ENCODE measurements at places on chromosomes 11 and 22. TPM values are rescaled to one million over a fixed set of nuclear protein-coding genes. Genes with fewer than 3 reads are reported as not detected.
A peak's percentile ranks its signal among the peaks of the same experiment; 100 is the strongest.

- DNase-seq: no peak
Observed at GRCh38 chr22:48207919-48208535, 1445.6 kb downstream of the TBC1D22A start.

- DNase-seq: no peak
Observed at GRCh38 chr11:28232649-28233048, 124.5 kb downstream of the METTL15 start.

GRCh38 chr11:44221992-44222391, 87.9 kb downstream of the ALX4 start:
- DNase-seq: no peak

- DNase-seq: no peak
Observed at GRCh38 chr11:24808173-24808572, 311.3 kb downstream of the LUZP2 start.

- no peak for DNase-seq
Observed at GRCh38 chr11:4466871-4467442, 15.5 kb upstream of the OR52K1 start.

DNA sequence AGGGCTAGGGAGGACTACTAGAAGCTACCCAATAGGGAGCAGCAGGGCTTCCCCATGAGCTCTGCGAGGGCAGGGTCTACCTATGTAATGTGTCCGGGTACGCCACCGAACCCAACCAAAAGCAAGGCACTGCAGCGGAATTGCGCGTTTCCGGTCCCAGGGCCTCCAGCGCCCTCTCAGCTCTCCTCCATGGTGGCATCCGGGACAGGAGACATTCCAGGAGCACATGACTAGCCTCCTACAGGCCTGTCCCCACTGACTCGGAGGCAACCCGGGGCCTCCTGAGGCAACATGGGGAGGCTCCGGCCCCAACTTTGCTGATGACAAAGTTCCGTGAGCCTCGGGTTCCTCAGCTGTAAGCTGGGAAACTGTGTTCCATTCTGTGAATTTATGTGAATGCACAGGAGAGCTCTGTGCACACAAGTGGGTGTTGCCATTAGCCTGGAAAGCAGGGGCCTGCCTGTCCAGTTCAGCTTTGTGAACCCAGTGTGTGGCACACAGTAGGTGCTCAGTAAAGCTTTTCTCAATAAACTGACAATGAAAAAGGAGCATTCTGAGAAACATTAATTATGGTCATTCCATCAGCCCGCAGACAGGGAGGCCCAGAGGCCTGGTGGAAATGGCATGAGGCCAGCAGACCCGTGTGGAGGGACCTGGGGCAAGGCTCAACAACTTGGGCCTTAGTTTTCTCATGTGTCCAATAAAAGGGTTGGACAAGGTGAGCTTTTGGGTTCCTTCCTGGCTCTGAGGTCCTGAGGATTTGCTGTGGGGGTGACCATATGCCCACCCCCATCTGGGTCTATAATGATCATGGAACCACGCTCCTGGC, 50.3 kb downstream of the CHRDL2 start:
- no peak for DNase-seq

GRCh38 chr11:63877658-63878241, 38.8 kb downstream of the MARK2 start:
- DNase-seq: no peak

- no peak for DNase-seq
Observed at GRCh38 chr11:134386945-134387344, 25.1 kb downstream of the B3GAT1 start.

GRCh38 chr11:100705447-100705846, 18.4 kb downstream of the ARHGAP42 start:
- no peak for DNase-seq

DNA sequence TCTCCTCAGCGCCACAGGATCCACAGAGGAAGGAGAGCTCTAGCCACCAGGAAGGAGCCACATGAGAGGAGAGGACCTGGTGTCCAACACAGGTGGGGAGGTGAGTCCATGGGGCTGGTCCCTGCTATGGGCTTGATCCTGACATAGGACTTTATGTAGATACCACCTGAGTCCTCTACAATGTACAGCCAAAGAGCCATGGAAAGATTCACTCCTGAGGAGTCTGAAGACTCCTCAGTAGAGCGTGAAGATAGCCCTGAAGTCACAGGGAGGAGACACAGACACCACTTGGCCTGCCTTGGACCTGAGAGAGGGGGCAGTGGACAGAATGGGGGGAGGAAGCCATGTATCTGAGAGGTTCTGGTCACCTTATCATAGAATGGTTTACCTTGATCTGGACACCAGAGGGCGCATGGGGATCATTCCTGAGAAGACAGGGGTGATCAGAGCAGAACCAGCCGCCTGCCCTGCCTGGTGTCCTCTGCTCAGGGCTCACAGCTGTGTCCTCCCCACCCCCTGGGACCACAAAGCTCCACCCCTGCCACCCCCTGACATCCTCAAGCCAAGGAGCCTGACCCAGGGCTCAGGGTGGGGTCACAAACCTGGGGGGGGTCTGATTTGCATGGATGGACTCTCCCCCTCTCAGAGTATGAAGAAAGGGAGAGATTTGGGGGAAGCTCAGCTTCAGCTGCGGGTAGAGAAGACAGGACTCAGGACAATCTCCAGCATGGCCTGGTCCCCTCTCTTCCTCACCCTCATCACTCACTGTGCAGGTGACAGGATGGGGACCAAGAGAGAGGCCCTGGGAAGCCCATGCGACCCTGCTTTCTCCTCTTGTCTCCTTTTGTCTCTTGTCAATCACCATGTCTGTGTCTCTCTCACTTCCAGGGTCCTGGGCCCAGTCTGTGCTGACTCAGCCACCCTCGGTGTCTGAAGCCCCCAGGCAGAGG, 77.0 kb downstream of the ZNF280B start:
- peak; percentile 66 for DNase-seq

- DNase-seq: no peak
Observed at GRCh38 chr11:72985645-72986044, 156.5 kb downstream of the FCHSD2 start.

DNA sequence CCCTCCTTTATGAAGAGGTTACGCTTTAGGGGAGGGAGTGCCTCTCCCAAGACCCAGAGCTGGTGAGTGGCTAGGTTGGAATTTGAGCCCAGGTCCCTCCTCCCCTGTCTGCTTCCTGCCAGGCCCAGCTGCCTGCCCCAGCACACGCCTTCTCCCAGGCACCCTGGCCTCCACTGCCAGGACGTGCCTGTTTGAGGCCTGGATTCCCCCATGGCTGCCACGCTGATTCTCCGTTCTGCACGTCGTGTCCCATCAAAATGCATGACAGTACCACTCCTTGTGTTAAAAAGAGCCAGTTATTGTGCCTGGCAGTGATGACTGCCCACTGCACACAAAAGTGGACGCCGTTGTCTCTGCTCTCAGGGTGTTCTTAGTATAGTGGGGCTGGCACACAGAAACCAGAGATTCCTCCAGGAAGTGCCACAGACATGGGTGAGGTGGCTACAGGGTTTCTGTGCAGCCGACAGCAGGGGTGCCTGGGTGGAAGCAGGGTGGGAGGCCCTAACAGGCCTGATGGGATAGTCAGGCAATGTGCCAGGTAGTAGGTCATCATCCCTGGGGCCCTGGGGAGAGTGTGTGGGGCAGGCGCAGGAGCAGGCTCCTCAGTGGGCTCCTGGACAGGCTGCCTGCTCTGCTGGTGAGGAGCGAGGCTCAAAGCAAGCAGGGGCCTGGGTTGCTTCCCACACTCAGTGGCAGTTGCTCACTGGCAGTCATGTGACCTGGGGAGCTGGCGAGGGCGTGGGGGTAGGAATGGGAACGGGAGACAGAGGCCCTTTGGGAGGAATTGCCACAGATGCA, 24.2 kb downstream of the MED15 start:
- peak; percentile 87 for DNase-seq

DNA sequence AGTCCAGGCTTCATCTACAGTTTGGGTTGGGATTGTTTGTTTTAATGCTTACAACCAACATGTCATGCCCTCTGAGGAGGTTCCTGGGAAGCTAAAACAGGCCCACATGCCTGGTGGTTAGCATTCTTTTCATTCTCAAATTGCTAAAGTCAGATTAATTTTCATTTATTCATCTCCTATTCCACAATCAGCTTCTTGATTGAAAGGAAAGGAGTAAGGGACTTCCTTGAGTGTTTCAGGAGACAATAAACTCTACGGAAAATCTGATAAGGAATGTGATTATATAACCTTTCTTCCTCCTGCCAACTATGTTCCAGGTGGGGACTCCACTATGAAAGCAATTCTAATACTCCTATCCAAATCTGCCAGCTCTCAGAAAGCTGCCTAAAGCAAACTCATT, 30.8 kb downstream of the MRTFA start:
- DNase-seq: peak; percentile 49

- no peak for DNase-seq
Observed at GRCh38 chr11:83510530-83511460, 224.6 kb upstream of the CCDC90B start.

DNA sequence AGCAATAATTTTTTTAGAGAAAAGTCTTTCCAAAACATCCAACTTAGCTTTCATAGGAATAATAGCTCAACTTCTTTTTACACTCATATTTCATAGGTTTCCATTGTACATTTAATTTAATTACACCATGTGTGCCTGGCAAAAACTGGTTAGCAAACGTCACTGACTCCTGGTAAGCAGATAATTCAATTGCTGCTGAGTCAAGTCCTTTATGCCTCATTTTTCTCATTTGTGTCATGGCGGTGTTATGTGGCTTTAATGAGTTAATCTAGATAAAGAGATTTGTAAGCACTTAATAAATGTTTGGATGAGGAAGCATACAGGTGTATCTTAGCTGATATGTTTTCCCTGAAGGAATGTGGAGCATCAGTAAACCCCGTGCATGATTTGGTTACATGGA, 41.2 kb upstream of the PAK1 start:
- DNase-seq: no peak

- no peak for DNase-seq
Observed at GRCh38 chr22:31947296-31947695, 3.0 kb downstream of the YWHAH start.

DNA sequence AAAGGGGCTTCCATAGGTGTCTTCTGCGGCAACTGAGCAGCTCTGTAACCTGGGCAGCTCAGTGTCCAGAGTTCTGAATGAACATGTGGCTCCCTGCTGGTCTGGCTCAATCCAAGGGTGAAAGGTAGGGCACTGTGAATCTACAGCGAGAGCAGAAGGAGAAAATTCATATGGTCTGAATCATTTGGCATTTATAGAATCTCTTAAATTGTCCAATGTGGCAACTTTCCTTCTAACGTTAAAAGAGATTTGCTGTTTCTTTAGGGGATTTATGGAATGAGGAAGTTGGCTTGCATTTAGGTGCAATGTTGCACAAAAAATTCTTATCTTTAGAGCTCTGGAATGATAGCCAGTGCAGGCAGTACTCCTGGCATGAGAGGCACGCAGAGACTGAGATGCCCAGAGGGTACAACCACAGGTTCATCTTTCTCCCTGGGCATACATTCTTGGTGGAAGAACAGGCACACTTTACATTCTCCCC, 17.0 kb downstream of the ATXN10 start:
- DNase-seq: peak; percentile 92

- no peak for DNase-seq
Observed at GRCh38 chr11:125637840-125638239, 12.9 kb downstream of the CHEK1 start.

- DNase-seq: no peak
Observed at GRCh38 chr11:120028181-120028896, 109.6 kb downstream of the TRIM29 start.

DNA sequence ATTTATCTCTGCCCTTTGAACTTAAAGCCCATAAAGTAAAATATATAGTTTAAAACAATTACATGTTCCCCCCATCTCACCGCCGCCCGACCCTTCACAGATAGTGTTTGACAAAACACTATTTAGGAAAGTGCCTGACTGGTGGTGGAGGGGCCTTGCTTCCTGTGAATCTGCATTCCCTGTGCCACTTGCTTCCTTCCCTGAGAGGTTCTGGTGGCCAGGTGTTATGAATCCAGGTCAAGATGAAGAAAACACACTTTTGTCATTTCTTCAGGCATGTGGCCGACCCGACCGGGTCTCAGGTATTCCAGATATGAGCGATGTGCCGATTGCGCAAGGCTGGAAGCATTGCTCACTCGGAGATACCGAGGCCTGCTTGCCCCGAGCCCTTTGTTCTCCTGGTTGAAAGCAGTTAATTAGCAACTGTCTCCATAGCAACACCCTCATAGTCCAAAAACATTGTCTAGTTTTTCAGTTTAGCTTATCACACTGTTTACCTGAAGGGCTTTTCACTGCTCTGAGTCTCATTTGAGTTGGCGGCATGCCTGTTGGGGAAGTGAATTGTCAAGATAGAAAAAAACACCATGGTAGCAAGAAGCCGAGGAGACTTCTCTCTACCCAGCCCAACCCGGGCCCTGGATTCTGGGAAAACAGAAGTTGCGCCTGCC, 128.3 kb downstream of the TEAD1 start:
- DNase-seq: peak; percentile 78

DNA sequence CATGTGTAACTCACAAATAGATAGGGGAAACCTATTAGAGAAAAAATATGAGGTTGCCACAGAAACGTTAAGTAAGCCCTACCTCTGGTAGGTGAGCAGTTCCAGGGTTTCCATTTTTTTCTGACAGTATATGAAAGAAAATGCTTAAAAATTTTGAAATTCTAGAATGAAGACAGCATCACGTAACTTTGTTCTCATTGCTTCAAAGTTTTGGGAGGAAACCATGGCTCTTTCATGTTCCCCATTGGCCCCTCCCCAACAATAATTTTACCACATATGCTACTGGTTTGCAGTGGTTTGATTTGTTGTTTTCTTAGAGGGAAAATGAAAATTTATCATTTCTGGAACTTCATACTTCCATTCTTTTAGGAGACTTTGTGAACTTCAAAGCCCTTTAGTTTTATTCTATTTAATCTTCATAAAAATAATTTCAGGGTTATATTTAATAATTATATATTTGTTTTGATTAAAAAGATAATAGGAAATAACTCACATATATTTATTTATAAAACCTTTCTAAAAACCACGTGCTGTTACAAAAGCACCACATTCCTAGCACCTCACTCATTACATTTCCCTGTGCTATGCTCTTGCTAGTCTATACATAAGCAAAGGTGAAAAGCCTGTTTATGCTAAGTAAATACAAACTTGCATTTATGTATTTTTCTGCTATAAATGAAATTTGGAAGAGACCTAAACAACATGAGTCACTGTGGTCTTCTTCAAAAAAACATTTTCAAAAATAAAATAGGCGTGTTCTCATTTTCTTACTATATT, 113.4 kb downstream of the CASP12 start:
- DNase-seq: no peak

- no peak for DNase-seq
Observed at GRCh38 chr11:120929090-120929489, 94.8 kb upstream of the TBCEL start.

- peak; percentile 3 for DNase-seq
Observed at GRCh38 chr11:134223121-134223520, 646 bp downstream of the NCAPD3 start.

- DNase-seq: no peak
Observed at GRCh38 chr11:92107331-92107730, 117.3 kb upstream of the FAT3 start.

OR52A1 gene
- under 0.01 TPM for total RNA-seq

WT1 gene
- total RNA-seq: not detected

BATF2 gene
- total RNA-seq: not detected

MS4A7 gene
- total RNA-seq: not detected

OR51I2 gene
- not detected for total RNA-seq

ART1 gene
- not detected for total RNA-seq

CCDC188 gene
- 0.84 TPM for total RNA-seq

MAPK8IP2 gene
- not detected for total RNA-seq
